ENCODE measurements at places on chromosomes 3 and 15.
A peak's percentile ranks its signal among the peaks of the same experiment; 100 is the strongest.

- DNase-seq, result no peak
Observed at GRCh38 chr3:110126065-110126464, 788.7 kb upstream of the DPPA4 start.

DNA sequence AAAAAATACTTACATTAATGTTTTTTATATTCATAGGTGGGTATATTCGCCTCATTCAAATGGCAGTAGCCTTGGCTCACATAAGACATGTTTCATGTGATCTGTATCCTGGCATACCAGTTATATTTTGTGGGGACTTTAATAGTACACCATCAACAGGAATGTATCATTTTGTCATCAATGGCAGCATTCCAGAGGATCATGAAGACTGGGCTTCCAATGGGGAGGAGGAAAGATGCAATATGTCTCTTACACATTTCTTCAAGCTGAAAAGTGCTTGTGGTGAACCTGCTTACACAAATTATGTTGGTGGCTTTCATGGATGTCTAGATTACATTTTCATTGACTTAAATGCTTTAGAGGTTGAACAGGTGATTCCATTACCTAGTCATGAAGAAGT lies 3.5 kb downstream of the PDE12 start:
- DNase-seq, result no peak

- DNase-seq, result no peak
Observed at GRCh38 chr15:69869881-69870505, 227.7 kb downstream of the TLE3 start.

- DNase-seq, result no peak
Observed at GRCh38 chr3:49500205-49500731, 30.2 kb downstream of the DAG1 start.

- no peak for DNase-seq
Observed at GRCh38 chr3:174278094-174278493, 581.0 kb upstream of the NAALADL2 start.

DNA sequence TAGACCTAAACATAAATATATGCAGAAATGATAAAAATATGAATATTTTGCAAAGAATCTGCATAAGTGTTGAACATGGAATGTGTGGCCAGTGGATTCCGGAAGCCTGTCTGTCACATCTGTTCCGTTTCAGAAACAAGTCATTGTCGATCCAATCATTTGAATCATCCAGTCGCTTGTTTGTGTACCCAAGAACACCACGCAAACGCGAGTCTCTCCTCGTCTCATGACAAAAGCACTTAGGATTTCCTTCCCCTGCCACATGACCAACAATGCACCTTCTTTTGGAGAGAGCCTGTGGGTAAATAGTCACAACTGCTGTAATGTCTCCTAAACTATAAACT lies 80.2 kb downstream of the FMN1 start:
- DNase-seq, result no peak

GRCh38 chr3:108966773-108967172 lies 13.1 kb upstream of the GUCA1C start:
- DNase-seq, result no peak

GRCh38 chr15:70034141-70034540 lies 63.6 kb downstream of the TLE3 start:
- DNase-seq, result no peak

GRCh38 chr3:149813367-149814281 lies 609 bp downstream of the RNF13 start:
- DNase-seq, result peak; percentile 5

DNA sequence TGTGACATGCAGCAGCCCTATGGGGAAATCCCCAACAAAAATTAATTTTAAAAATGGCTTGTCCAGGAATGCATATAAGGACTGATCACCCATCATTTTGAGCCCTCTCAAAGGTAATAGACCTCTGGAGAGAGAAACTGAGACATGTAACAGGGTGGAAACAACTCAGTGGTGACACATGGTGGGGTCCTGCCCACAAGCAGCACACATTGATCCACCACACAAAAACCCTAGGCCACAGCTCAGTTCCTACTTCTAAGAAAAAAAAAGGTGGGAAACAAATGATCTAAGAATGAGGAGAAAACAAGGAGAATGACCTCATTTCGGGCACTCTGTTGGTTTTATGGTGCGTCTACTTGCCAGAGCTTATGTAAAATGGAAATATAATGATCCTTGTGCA lies 1.9 kb upstream of the SLC41A3 start:
- DNase-seq, result no peak

GRCh38 chr3:184284696-184285095 lies 8.9 kb downstream of the ECE2 start:
- DNase-seq, result no peak

- DNase-seq, result no peak
Observed at GRCh38 chr3:64908251-64908685, 220.5 kb upstream of the ADAMTS9 start.

GRCh38 chr3:156812521-156813335 lies 13.4 kb upstream of the LEKR1 start:
- DNase-seq, result no peak

DNA sequence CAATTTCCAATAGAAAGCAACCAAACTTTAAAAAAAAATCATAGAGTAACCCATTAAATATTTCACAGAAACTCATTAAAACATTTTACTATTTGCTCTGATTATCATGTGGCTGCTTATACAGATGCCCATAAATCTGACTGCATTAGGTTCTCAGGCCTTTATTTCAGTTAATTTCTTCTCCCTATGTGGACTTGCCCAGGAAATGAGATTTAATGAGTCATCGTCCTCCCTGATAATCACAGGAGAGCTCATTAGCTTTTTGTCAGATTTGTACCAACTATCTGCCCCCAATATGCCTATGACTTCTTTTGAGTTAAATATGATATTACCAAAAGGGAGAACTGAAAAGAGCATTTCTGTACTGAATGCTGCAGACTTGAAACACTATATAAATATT lies 168.0 kb downstream of the FOXB1 start:
- no peak for DNase-seq

- no peak for DNase-seq
Observed at GRCh38 chr15:85563328-85563727, 182.9 kb downstream of the AKAP13 start.

DNA sequence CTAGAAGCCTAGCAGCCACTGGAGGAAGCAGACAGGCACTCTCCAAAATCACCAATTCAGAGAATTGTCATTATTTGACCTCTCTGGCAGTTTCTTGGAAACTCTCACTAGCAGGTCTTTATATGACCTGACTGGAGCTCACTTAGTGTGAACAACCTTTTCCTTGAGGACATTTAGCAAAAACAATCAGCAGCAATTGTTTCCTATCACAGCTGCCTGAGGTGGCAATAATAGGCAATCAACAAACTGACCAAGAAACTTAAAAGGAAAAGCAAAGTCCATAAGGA lies 162.4 kb upstream of the STT3B start:
- no peak for DNase-seq

- DNase-seq, result no peak
Observed at GRCh38 chr3:181567311-181568075, 144.2 kb upstream of the SOX2 start.

DNA sequence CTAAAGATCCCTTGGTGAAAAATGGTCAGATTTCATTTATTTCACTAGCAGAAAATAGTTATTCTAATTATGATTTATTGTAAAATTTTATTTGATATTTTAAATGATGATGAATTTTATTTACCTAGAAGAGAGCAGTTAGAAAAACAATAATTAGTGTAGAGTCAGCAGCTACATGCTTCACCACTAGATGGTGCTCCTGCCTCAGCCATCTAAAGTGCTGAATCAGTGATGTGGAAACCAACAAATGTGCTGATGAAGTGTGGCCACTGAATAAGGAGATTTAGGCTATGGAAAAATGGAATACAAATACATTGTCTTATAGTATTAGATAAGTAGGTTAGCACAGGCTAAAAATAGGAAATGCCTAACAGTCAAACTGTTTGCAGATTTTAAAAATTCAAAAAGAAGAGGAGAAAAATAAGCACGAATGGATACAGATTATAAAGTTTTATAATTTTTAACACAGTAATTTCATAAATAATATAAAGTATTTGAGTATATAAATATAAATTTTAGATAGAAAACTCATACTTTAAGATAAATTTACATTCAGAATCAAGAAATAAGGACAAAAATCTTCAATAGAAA lies 109.8 kb downstream of the PPP2R3A start:
- DNase-seq, result peak; percentile 69

GRCh38 chr3:150521463-150521862 lies 24.8 kb downstream of the SERP1 start:
- no peak for DNase-seq

DNA sequence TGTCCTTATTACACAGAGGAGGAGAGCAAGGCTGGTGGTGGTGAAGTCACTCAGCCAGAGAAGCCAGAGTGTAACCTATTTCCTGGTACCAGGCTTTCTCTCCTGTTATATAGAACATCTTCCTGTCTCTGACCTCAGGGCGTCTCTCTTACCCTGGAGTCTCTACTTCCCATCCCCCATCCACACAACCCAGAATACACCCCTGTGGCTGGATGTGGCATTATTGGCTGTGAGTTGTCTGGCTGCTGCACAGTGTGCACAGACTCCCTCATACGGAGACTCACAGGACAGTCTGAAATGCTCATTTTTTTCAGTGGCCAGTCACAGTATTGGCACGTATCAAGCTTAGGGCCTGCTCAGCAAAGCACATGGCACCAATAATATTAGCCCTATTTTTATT lies 8.6 kb downstream of the PODXL2 start:
- DNase-seq, result no peak

GRCh38 chr15:96720251-96720650 lies 389.8 kb downstream of the NR2F2 start:
- no peak for DNase-seq

DNA sequence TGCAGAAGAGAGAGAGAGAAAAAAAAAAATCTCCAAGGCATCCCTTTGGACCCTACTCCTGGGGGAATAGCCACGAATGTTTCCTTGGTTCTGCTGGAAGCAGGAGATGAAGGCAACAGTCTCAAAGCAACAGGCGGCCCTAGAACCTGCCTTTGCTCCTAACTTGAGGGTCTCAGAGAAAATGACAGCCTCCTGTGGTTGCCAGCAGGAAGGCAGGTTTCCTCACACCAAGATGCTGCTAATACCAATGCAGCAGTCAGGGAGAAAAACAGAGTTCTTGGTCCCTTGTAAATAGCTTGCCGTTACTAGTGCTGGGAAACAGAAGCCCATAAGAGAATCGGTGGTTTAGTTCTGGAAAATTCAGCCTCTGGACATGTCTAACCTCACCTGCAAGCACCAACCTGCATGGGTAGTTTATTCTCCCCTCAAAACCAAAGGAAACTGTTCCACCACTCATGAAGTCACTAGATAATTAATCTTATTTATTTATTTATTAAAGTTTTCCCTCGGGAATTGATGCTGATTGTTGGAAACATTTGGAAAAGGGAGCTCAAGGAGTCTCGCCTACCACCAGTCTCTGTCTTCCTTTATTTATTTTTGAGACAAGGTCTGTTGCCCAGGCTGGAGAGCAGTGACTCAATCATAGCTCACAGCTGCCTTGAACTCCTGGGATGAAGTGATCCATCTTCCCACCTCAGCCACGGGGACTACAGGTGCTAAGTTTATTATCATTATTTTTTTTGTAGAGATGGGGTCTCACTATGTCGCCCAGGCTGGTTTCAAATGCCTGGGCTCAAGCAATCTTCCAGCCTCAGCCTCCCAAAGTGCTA lies 883 bp upstream of the FRMD4B start:
- DNase-seq, result no peak

DNA sequence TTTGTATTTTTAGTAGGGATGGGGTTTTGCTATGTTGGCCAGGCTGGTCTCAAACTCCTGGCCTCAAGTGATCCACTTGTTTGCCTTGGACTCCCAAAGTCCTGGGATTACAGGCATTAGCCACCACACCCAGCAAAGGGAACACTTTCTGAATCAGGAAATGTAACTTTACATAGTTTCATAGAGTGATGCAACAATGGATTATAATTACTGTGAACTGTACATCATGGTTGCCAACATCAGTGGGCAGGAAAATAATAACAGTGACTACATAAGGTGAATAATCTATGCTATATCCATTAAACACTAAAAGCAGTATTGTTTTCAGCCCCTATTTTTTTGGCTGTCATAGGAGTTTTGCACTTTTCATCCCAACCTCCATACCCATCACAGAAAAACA lies 5.0 kb upstream of the KPNA1 start:
- no peak for DNase-seq

GRCh38 chr3:152581951-152582350 lies 253.0 kb upstream of the P2RY1 start:
- no peak for DNase-seq

DNA sequence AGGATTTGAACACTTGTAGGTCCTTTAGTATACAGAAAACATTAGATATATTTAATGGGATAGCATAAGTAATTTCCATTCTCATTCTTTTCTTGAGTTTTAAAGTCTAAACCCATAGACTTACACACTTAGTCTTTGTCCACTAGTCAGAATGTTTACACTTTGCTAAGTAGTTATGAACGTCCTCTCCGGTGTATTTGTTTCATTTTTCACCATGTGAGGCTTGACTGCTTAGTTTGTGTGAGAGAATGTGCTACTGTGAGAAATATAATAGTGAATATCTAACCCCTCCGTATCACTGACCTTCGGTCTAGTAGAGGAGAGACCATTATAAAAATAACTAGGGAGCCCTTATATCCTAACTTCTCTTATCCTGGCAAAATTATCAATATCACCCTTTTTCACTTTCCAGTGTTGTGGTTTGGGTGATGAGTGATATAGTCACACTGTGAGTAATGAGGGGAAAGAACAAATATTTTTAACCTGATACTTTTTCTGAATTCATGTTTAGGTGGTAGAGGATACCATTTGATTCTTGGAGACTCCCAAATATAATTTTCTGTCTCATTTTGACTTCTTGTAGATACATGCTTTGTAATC lies 122.4 kb downstream of the UBE2E2 start:
- DNase-seq, result no peak

GRCh38 chr3:126780666-126781065 lies 76.6 kb downstream of the CHCHD6 start:
- no peak for DNase-seq

DNA sequence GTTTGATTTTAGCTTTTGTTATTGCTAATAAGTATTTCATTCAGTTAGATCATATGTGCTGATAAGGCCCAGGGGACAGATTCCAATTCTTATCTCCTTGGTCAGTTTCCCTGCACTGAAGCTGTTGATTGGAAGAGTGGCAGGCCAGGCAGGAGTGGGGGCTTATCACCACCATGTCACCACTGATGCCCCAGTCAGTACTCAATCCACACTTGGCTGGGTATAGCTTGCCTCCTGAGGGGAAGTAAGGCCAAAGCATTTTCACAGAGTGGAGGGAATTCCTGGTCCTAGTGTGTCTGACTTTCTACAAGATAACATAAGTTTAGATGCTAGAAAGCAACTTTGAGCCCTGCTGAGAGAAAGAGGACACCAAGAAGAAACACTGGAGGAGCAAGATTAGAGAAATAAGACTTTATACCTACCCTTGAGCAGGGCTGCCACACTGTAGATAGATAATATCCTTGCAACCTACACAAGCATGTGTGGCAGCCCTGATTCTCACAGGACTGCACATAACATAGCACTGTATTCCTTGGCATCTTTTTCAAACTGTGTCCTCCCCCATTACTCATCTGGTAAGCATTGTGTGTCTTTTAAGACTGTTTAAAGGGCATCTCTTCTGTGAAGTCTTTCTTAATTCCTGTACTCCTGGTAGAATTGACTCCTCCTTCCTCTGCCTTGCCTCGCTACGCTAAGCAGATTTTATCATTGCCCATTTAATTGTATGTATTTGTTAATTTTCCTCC lies 24.3 kb downstream of the OXNAD1 start:
- no peak for DNase-seq

All from T-helper 9 cell (primary cell).